ENCODE measurements at places on chromosomes 7 and 10. TPM values are rescaled to one million over a fixed set of nuclear protein-coding genes. Genes with fewer than 3 reads are reported as not detected.

PHYHIPL gene
- total RNA-seq: 0.37 TPM

DNA sequence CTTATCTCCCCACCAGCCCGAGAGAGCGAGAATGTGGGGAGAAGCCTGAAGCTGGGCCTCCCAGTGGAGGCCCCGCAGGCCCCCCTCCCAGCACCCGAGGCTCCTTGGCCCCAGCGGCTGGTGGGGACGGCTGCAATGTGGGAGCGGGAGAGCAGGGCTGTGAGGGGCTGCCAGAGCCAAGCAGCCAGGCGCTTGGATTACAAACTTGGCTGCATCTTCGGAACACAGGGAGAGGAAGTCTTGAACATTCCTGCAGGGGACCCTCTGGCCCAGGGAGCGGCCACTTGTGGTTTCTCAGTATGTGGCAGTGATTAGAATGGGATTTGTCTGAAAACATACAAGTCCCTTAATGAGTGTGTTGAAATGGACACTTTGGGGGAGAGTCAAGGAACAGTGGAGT, 23.2 kb downstream of the ELN start:
- DNase-seq: no peak

SEMA4G gene
- total RNA-seq: 2.3 TPM

GRCh38 chr7:20275637-20276036, 55.1 kb upstream of the ITGB8 start:
- no peak for DNase-seq

- DNase-seq: no peak
Measured at GRCh38 chr7:3657206-3657605, 356.2 kb downstream of the SDK1 start.

GARS1 gene
- total RNA-seq: 116 TPM

GRCh38 chr7:148241700-148242293, 348.8 kb upstream of the C7orf33 start:
- no peak for DNase-seq

All from neural progenitor cell (in vitro differentiated cells).